Substantia nigra (tissue), 51 donors: ENCODE measurements at places on chromosomes 1 and 21.

GRCh38 chr1:40743860-40744259, 39.7 kb upstream of the KCNQ4 start:
- DNase-seq = no peak

- DNase-seq = no peak
Observed at GRCh38 chr1:6008696-6009095, 16.5 kb upstream of the NPHP4 start.

DNA sequence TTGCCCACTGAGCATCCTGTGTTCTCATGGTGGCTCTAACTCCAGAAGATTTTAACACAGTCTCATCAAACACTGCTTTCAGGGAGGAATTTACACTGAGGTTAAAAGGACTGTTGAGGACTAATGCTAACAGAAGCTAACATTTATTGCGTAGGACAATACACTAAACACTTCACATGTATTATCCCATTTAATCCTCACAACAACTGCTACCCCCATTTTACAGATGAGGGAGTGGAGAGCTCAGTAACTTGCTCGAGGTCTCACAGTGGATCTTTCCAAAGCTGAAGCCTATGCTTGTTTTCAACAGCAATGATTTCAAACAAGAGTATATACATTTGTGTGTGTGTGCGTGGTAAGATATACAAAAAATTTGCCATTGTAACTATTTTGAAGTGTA, 13.9 kb downstream of the ATF3 start:
- no peak for DNase-seq

GRCh38 chr1:228182296-228183030, 16.9 kb downstream of the IBA57 start:
- no peak for DNase-seq

- no peak for DNase-seq
Observed at GRCh38 chr1:171740987-171741871, 636 bp downstream of the VAMP4 start.

DNA sequence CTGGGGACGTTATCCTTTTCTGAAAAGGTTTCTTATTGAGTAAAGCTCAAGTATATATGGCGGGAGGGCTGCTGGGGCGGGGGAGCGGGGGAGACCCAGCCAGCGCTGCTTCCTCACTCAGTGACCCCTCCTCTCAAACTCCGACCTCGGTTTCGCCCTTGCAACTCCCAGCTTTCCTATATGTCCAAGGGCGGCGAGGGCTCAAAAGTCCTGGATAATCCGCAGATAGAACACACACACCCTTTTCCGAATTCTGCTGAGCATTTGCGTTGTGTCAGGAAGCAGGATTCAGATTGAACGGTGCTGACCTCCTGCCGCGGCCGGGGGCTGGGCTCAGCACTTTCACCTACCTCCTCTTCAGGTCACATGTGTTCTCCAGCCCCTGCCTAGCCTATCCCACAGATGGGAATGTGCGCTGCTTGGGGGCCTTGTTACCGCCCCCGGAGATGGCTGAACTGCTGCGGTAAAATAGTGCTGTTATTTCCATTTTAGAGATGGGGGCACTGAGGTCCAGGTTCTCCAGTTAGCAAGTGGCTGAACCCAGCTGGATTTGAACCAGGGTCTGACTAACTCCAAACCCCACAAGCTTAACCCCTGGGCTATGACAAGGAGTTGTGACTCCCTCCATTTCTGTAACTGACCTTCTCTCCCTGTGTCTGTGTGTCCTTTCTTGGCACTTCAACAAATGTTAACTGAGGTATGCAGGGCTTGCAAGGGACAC, 795 bp upstream of the AHDC1 start:
- no peak for DNase-seq

DNA sequence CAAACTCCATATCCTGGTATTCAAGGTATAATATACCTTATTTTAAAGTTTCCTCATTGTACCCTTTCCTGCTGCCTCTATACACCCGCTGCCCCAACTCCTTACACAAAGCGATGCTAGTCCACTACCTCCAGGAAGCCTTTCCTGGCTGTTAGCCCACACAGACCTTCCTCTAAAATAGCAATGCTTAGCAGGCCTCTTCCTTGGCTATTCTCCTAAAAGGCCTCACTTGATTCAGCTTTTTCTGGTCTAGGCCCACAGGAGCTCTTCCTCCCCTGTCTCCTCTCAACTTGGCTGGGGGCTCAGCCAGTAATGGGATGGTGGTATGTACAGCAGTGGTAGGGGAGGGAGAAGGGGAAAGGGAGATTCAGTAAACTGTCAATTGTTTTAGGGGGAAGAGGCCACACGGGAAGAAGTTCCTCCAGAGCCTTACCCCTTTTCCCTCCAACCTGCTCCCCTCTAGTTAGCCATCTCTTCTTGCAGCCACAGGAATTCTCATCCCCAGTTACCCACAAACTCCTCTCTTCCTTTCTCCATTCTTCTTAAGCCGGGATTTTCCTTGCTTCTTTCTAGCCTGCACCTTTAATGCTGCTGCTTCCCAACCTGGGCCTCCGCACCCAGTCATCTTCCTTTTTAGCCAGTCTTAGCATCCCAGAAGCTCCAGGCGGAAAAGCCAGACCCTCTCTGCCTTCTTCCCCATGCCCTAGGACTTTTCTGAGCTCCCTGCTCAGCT, 2.6 kb downstream of the LRRC41 start:
- no peak for DNase-seq

- no peak for DNase-seq
Observed at GRCh38 chr1:3917761-3918160, 17.7 kb upstream of the C1orf174 start.

GRCh38 chr21:16969636-16970035, 543.2 kb upstream of the CXADR start:
- no peak for DNase-seq

GRCh38 chr1:94940738-94941137, 13.8 kb upstream of the CNN3 start:
- DNase-seq = no peak

- DNase-seq = no peak
Observed at GRCh38 chr1:12152113-12152891, 14.5 kb upstream of the TNFRSF1B start.

DNA sequence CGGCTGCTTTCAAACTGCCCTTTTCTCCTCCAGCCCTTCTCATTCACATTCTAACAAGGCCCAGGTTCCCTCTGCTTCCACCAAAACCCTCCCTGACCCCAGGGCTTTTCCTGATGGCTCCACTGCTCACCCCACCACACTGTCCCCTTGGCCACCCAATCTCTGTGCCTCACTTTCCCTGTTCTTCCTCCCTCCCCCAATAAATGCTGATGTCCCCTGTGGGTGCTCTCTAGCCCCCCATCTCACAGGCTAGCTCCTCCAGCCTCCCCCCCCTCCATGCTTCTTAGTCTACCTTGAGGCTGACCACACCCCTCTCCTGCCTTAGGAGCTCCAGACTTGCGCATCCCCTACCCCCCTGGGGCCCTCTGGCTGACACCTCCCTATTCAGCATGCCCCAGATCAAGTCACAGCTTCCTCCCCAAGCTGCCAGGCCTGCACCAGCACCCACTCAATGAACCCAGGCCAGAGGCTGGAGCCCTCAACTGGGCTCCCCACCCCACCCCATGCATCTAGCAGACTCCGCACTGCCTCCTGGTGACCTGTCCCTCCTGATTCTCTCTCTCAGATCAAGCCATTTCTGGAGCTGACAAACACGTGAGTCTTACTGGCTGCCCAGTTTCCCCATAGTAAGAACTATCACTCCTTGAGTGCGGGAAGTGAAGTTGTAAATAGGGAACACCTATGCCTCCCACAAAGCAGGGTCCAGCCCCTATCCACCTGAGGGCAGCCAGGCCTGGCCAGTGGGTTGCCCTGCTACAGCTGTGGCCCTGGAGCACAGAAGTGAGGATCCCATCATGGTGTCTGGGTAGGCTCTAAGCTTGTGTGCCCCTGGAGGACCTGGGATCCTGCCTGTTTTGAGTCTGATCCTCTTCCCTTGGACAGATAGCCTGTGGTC, 117.9 kb downstream of the DMRTB1 start:
- DNase-seq = no peak

DNA sequence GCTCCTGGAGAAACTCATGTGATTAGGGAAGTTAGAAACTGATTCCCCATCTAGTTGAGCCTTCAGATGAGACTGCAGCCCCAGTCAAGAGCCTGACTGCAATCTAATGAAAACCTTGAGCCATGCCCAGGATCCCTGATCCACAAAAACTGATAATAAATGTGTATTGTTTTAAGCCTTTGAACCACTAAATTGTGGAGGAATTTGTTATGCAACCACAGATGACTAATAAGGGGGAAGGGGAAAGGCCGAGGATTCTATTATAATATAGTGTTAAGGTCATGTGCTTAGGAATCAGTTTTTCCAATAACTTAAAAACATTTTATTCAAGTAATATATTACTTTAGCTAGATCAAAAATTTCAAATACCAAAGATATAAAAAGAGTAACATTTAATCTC, 52.8 kb upstream of the USP25 start:
- DNase-seq = no peak

DNA sequence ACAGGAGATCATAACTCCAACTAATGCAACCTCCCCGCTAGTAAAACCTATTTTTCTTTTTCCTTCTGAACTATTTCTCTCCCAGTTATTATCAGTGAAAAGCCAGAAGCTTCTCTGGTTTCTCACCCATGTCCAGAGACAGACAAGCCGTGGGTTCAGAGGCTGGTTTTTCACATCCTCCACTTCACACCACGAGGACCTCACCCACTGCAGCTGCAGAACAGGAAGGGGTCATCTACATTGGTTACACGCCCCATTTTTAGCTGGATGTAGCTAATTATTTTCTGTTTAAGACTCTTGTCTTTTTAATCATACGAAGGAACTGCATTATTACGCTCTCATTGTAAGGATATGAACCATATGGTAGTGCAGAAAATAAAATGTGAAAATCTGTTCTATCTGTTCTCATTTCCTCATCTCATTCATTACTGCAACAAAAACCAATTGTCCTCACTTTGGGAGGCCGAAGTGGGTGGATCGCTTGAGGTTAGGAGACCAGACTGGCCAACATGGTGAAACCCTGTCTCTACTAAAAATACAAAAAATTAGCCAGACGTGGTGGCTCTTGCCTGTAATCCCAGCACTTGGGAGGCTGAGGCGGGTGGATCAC, 39.1 kb upstream of the CLDN14 start:
- no peak for DNase-seq

- no peak for DNase-seq
Observed at GRCh38 chr1:13826591-13826990, 126.6 kb downstream of the PRDM2 start.

DNA sequence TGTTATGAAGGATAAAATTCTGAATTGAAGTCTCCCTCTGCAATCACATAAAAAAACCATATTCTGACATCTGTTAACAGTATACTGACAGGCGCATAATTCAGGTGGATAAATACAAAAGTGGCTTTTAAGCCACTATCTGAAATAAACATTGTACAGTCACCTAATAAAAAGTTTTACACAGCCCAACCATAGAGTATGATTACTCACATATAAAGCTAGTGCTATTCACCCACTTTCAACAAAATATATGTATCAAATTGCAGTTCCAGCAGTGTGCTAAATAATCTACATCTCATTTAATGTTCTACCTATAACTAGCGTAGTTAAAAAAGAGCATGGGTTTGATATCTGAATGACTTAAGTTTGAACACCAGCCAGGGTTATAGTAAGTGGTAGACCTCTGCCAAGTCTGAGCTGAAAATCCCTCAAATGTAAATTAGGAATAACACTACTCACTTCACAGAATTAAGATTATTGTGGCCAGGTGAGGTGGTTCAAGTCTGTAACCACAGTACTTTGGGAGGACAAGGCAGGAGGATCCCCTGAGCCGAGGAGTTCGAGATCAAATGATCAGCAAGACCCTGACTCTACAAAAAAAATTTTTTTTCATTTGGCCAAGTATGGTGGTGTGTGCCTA, 3.9 kb downstream of the EGLN1 start:
- DNase-seq = no peak

- DNase-seq = no peak
Observed at GRCh38 chr1:23792151-23792945, 1.4 kb downstream of the LYPLA2 start.

DNA sequence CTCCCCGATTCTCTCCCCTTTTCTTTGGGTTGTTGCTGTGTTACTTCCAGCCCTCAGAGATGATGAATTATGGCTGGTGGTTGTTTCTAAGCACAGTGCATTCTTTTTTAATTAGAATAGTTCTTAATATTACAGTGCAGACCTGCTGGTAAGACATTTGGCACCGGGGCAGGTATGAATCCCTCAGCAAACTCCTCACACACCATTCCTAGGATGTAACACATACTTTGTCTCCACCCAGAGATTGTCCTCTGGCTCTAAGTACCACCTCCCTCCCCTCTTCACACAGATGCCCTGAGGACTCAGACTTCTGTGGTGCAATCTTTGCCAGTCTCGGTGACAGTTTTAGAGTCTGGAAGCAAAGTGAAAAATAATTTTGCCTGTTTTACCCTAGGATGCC, 143.1 kb downstream of the HLX start:
- DNase-seq = no peak

DNA sequence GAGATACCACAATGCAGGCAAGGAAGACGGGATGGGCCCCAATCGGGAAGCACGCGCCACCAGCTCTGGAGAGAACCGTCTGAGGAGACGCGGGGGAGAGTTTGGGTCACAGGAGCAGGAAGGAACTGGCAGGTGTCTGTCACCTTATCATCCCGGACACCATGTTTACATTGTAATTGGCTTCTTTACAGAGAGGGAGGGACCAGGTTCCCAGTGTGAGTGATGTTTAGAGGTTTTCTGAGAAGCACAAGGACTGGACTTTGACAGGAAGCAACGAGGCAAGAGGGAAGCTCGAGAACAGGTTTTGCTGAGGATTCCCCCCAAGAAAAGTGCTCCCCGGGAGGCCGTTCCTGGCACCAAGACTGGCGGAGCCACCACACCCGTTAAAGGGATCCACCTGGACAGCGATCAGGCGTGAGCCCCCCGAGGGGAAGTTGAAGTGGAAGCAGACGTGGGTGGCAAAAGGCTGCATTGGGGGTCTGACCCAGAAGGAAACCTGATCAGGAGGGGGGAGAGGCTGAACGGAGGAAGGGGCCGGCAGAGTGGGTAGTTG, 957 bp downstream of the EPS15 start:
- DNase-seq = peak; percentile 56

DNA sequence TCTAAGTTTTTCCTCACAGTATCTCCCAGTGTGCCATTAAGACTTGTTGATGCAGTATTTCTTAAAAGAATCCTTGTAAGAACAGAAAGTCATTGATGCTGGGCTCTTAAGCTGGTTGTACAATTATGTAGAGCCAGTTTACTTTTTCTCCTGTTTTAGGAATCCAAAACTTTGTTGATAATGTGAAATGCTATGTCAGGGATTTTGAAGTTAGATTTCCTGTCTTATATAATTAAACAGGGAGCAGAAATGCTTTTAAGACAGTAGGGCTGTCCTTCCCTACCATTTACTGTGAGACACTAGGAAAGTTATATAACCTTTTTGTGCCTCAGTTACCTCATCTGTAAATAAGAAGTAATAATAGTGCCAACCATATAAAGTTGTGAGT, 26.0 kb downstream of the CCDC18 start:
- no peak for DNase-seq
